Activated naive CD4-positive, alpha-beta T cell treated with anti-CD3 and anti-CD28 coated beads for 36 hours (primary cell): ENCODE measurements at places on chromosomes 1 and 21.

- H3K27ac ChIP-seq, result no peak overlapping the region
- H3K4me1 ChIP-seq, result peaks cover 3% of the 10 kb centered on the region
- no peaks in the 10 kb centered on the region for H3K36me3 ChIP-seq
- H3K4me3 ChIP-seq, result no peak overlapping the region
- H3K27me3 ChIP-seq, result peaks cover 35% of the 10 kb centered on the region
Measured at GRCh38 chr1:87197641-87198040, 131.0 kb upstream of the LMO4 start.

GRCh38 chr1:20185834-20186782, at the start of the genes PLA2G2C and UBXN10:
Gene PLA2G2C, minus strand, starts transcription at chr1:20186518. Its CDS starts 9,155 bp downstream, at chr1:20177363.
Gene UBXN10, plus strand, starts transcription at chr1:20186096. Its CDS starts 4,466 bp downstream, at chr1:20190562.
- H3K36me3 ChIP-seq, result peaks cover 2% of the 10 kb centered on the region
- peak within 1 kb of the TSS; percentile 82 for H3K27ac ChIP-seq

DNA sequence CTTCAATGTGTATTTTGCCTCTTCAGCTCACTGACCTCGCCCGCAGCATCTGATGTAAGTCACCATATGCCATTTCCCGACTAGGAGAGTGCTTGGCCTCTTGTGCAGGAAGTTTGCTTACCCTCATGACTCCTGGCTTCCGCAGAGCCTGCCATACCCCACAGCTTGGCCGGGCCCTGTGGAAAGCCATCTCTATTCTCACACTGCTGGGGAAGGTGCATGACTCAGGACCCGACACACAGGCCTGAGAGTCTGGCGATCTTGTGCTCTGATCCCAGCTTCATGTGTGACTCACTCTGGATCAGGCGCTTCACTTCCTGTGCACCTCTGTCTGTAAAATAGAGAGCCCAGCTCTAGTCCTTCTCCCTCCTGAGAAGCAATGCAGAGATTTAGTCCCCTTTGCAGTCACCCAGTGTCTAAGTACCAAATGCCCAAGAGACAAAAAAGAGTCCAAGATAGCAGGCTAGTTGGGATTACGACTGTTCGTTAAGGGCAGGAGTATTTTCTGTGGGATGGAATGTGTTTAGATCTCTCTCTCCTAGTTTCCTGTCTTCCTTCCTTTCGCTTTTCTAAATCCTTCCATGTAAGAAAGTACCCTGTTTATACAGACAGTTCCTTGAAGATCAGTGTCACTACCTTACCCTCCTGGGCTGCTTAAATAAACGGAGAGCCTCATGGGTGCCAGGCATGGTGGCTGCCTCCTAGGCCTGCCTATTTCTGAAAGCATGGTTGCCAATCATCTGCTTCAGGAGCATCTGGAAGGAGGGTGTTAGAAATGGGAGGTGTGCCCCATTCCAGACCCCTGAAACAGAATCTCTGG, 62.8 kb upstream of the KIF26B start:
- no peaks in the 10 kb centered on the region for H3K36me3 ChIP-seq
- no peaks in the 10 kb centered on the region for H3K27me3 ChIP-seq
- DNase-seq, result no peak
- H3K27ac ChIP-seq, result no peak overlapping the region
- no peaks in the 10 kb centered on the region for H3K4me1 ChIP-seq

DNA sequence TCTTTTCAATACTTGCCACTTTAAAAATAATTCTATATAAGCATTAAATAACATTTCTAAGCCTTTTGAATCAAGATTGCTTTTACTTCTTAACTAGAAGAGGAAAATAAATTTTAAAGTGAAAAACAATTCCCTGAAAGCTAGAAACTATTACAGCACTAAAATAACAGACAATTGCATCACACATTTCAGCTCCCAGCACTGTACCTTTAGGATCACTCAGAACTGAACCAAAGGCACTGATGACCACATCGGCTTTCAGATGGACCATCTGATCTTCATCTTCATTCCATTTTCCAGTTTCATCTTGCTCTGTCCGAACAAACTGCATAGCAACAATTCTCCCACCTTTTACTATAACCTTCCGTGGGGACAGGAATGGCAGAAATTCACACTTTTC, 347.3 kb downstream of the DPYD start:
- no peak overlapping the region for H3K4me3 ChIP-seq
- no peaks in the 10 kb centered on the region for H3K27me3 ChIP-seq
- H3K27ac ChIP-seq, result no peak overlapping the region
- DNase-seq, result no peak
- H3K36me3 ChIP-seq, result peaks cover 19% of the 10 kb centered on the region

- peaks cover 35% of the 10 kb centered on the region for H3K27me3 ChIP-seq
- H3K4me3 ChIP-seq, result no peak within 1 kb of the TSS
- no peak for DNase-seq
- H3K36me3 ChIP-seq, result no peaks in the 10 kb centered on the region
Measured at GRCh38 chr1:65792669-65793358, at the start of gene PDE4B. Gene PDE4B, plus strand, starts transcription at chr1:65792895.

GRCh38 chr1:218656301-218657037, 311.3 kb downstream of the TGFB2 start:
- no peak for DNase-seq
- no peak overlapping the region for H3K27ac ChIP-seq
- no peak overlapping the region for H3K4me3 ChIP-seq
- H3K36me3 ChIP-seq, result no peaks in the 10 kb centered on the region
- H3K4me1 ChIP-seq, result no peaks in the 10 kb centered on the region

- H3K27ac ChIP-seq, result no peak overlapping the region
- no peaks in the 10 kb centered on the region for H3K36me3 ChIP-seq
- H3K4me3 ChIP-seq, result no peak overlapping the region
- H3K27me3 ChIP-seq, result peaks cover 37% of the 10 kb centered on the region
- DNase-seq, result no peak
Measured at GRCh38 chr1:153190373-153190772, 12.9 kb upstream of the LELP1 start.

GRCh38 chr1:225817611-225818061, 7.7 kb downstream of the EPHX1 start:
- no peak overlapping the region for H3K4me3 ChIP-seq
- H3K4me1 ChIP-seq, result peaks cover 5% of the 10 kb centered on the region

DNA sequence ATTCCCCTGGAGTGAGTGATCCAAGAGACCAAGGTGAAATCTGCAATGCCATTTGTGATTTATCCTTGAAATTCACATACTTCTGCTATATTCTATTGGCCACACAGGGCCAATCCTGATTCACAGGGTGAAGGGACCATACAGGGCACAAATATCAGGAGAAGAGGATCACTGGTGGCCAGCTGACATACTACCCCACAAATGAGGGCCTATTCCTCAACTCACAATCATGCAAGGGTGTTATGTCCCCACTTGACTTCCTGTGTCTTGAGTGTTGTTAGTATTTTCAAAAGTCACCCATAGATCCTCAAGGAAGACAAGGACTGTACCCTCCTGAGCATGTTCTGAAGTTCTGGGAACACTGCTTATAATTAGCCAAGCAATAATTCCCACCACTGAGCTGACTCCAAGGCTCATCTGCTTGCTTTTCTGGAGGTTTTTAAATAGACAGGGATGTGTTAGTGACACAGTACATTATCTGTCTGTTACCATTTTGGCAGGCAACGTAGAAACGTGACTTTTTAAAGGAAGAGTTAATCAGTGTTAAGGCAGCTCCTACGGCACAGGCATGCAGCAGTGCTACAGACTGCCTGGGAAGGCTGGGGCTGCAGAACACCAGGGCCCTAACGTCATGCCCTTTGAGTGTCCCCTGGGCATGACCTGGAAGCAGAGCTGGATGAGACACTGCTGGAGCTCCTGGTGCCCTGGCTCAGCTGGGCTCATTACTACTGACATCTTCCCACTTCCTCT, 137.4 kb downstream of the FAM78B start:
- H3K4me1 ChIP-seq, result no peaks in the 10 kb centered on the region
- H3K36me3 ChIP-seq, result no peaks in the 10 kb centered on the region
- no peak overlapping the region for H3K4me3 ChIP-seq
- no peak overlapping the region for H3K27ac ChIP-seq

GRCh38 chr1:110559157-110559556, 40.2 kb upstream of the KCNA10 start:
- H3K27me3 ChIP-seq, result peaks cover 28% of the 10 kb centered on the region
- peak; percentile 12 for DNase-seq
- no peaks in the 10 kb centered on the region for H3K36me3 ChIP-seq
- peaks cover 3% of the 10 kb centered on the region for H3K4me1 ChIP-seq
- H3K27ac ChIP-seq, result no peak overlapping the region
- no peak overlapping the region for H3K4me3 ChIP-seq

DNA sequence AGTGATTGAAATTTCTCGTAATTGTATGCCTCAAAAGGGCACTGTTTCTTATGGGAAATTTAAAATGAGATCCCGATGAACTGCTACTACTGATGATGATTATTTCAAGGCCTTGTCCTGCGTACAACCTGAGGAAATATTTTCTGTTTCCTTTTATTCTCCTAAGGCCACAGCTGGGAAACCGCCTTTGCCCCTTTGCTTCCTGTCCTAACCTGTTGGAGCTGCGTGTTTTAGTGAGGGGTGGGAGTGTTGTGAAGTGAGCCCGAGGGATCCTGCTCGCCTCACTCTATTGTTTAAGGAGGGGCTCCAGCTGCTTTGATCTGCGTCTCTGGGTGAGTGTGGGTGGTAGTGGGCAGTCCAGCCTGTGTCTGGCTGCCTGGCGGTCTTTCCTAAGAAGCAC, 14.4 kb downstream of the LAMC2 start:
- peaks cover 11% of the 10 kb centered on the region for H3K27me3 ChIP-seq
- peaks cover 9% of the 10 kb centered on the region for H3K4me1 ChIP-seq
- no peak overlapping the region for H3K27ac ChIP-seq
- no peak for DNase-seq

GRCh38 chr1:224042557-224043118, 71.3 kb upstream of the FBXO28 start:
- DNase-seq, result no peak
- H3K4me1 ChIP-seq, result no peaks in the 10 kb centered on the region
- H3K4me3 ChIP-seq, result no peak overlapping the region
- no peaks in the 10 kb centered on the region for H3K36me3 ChIP-seq
- H3K27ac ChIP-seq, result no peak overlapping the region

DNA sequence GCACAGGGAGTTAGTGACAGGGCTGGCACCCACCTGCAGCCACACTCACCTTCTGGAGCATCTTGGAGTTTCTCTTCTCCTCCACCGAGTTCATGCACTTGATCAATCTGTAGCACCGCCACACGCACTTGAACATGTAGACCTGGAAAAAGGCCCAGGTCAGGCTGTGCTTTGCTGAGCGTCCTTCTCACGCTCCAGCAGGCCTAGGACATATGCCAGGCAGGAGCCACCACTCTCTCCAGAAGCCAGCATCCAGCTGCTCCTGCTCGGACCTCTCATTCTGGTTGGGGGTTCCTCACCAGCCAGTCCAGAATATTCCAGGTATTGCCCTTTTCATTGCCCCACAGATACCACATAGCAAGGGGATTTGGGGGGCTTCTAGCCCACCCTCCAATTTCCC, 11.7 kb upstream of the MATN1 start:
- no peak overlapping the region for H3K4me3 ChIP-seq
- H3K36me3 ChIP-seq, result peaks cover 48% of the 10 kb centered on the region
- peak overlapping the region; percentile 26 for H3K27ac ChIP-seq
- H3K4me1 ChIP-seq, result peaks cover 13% of the 10 kb centered on the region
- no peaks in the 10 kb centered on the region for H3K27me3 ChIP-seq

DNA sequence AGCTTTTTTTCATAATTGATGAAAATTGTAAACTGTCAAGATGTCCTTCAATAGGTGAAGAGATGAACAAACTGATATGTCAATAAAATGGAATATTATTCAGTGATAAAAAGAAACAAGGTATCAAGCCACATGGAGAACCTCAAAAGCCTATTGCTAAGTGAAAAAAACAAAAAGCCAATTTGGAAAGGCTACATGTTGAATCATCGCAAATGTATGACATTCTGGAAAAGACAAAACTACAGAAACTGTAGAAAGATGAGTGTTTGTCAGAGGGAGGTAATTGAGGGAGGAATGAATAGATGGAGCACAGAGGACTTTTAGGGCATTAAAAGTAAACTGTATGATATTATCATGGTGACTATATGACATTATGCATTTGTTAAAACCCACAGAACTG, 34.5 kb upstream of the USP25 start:
- no peak overlapping the region for H3K4me3 ChIP-seq
- no peaks in the 10 kb centered on the region for H3K4me1 ChIP-seq
- peaks cover 6% of the 10 kb centered on the region for H3K27me3 ChIP-seq
- DNase-seq, result no peak
- no peak overlapping the region for H3K27ac ChIP-seq
